ENCODE measurements at places on chromosomes 12 and 14.

GRCh38 chr12:57765003-57765697 lies 1.7 kb downstream of the CYP27B1 start:
- peak; percentile 62 for DNase-seq

DNA sequence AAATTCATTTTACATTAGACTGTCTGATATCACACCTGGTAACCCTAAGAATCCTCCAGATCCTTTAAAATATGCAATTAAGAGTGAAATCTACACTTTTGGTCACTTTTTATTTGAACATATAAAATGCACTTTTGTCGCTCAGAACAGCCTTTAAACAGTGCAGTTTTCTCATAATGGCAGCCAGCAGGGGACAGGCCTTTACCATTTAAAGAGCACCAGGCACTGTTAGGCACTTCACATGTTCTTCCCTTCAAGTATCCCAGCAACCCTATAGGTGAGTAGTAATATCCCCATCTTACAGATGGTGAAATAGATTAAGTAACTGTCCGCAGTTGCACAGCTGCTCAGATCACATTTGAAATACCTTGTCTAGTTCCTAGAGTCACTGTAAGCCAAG lies 11.3 kb upstream of the SAMD4A start:
- DNase-seq = no peak

- no peak for DNase-seq
Observed at GRCh38 chr14:55688566-55688965, 108.6 kb downstream of the KTN1 start.

DNA sequence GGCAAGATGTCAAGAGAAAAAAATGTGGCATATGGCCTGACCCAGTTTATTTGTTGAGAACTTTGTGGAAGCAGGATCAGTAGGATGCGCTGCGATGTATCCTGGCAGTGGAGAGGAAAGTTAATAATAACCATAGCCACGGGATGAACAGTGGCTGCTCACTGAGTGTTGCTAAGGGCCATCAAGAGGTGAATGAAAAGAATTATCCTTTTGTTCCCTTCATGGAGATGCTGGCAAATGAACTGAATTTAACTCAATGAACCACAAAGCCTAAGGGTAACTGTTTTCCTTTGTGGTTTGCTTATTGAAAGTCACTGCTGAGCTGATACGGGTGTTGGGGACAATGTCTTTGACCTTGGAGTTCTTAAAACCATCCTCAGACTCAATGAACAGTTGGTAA lies 476.5 kb downstream of the APAF1 start:
- DNase-seq = no peak

- DNase-seq = no peak
Observed at GRCh38 chr12:87982208-87982607, 47.0 kb downstream of the C12orf50 start.

- no peak for DNase-seq
Observed at GRCh38 chr14:30252783-30253674, 305.9 kb upstream of the G2E3 start.

GRCh38 chr12:106021516-106021915 lies 117.2 kb downstream of the NUAK1 start:
- DNase-seq = no peak

GRCh38 chr14:34369648-34370030 lies 92.4 kb downstream of the SPTSSA start:
- no peak for DNase-seq

GRCh38 chr12:92272061-92272964 lies 126.7 kb upstream of the BTG1 start:
- no peak for DNase-seq

GRCh38 chr12:123987022-123987421 lies 14.0 kb downstream of the ZNF664 start:
- DNase-seq = no peak

GRCh38 chr14:99252940-99253868 lies 18.8 kb downstream of the BCL11B start:
- DNase-seq = no peak

DNA sequence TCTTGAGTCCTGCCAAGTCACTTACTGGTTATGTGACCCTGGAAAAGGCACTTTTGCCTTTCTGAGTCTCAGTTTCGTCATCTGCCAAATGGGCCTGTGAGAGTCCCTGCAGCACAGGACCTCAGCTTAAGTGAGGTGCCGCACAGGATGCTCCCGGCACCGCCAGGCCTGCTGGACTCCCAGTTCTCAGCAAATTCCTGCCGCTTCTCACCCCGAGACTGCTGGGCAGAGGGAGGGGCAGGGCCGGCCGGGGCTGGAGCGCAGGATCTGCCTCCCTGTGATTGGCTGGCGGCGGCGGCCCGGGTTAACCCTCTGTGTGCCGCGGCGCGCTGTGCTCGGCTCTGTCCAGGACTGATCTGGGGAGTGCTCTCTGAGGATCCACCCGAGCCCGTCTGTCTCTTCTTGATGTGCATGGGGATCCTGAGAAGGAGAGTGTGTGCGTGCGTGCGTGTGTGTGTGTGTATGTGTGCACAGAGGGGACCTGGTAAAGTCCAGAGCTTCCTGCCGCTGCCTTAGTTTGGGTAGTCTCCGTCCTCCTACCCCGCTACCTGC lies 8.6 kb downstream of the SETD1B start:
- DNase-seq = no peak

GRCh38 chr14:50389668-50390441 lies 6.8 kb downstream of the CDKL1 start:
- DNase-seq = no peak

GRCh38 chr12:122023339-122024131 lies 1.9 kb downstream of the BCL7A start:
- DNase-seq = no peak

DNA sequence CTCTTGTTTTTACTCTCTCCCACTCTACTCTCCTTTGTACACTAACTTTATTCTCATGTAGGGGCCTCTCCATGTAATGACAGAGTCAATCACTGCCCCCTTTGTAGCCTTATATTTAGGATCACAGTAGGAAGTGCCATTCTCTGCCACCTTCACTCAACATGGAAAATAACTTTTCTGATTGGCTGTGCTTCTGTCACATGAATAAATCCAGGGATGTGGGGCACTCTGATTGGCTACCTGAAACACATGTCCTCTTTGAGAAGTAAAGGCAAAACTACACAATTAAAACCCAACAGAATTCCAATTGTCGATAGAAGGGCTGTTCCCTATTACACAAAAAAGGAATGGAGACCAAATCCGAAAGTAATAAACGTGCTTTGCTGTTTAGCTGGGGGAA lies at the start of gene RNASE9:
RNASE9 (minus strand) TSS at position 87 of the 400 bp plus-strand sequence.
- DNase-seq = no peak

DNA sequence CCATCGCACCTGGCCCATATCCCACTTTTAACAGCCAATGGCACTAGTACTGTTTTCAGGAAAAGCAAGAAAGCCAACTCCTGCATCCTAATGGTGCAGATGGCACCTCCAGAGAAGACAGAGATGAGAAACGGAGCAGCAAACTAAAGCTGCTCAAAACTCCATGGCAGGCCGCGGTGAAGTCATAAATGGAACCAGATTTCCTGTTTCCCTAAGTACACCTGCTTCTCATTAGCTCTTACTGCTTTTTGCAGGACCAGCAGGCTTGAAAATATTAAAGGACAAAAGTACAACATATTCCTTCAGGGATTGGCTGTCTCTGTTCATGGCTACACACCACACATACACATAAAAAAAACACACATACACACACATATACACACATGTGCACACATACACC lies 36.7 kb upstream of the LGALS3 start:
- DNase-seq = no peak

DNA sequence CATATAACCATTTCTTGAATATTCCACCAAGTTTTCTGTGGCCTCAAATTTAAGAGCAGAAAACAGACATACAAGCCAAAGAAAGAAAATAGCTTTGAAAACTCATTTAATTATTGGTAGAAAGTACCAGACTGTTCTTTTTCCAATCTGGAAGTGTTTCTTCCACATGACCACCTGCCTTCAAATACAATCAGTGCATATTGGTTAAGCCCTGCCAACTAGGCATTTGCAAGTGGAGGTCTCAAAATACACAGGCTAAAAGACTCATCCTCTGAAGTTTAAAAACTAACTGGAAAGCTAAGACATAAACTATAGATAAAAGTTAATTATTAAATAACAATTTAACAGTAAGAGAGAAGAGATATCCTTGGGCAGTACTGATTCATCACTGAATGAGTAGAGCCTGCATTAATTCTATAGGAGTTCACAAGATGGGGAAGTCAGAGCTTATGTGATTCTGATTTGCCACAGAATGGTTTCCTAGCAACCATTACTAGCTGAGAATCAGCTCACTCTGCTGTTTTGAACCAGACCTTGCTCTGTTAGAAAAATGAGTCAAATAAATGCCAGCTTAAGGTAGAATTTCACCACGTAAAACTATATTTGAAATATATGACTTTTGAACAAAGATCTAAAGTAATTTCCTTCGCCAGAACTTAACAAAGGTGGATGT lies 433.8 kb downstream of the FUT8 start:
- DNase-seq = no peak

DNA sequence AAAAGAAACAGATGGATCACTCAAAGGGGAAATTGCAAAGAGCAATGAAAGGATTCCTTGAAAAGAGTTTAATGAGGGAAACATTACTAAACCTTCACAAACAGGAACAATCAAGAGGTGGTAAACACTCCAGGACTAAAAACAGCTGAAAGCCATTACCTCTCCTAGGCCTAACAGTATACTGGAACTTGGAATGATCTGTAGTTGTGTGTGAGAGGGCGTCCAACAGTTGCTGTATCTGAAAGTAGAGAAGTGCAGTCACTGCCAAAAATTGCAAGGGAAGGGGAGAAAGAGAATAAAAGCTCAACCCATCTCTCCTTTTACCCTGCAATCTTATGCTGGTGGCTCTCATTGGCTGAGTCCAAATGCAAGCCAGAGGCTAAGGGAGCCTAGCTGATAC lies 17.0 kb upstream of the MIS18BP1 start:
- no peak for DNase-seq

DNA sequence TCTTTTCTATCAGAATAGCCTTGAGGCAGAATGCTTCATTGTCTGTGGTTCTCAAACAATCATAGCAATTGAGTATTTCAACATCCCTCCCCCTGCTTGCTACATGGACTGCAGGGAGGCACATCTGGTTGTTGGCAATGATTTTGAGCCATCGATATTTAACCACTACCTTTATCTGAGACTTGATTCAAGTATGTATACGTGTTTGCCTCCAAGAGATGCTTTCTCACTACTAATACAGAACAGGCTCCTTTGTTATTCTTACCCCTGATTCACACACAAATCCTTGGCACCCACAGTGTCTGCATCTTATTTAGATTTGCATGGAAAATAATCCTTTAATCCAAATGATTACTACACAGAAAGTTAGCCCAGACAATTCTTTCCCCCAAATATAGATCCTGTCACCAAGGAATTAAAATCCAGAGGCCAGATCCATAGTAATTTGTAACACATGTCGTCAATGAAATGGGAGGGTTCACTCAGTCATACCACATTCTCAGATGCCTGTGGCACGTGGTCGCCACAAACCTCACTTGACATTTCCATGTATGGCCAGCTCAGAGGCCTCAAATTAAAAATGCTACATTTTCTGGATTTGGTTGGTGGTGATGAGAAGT lies 199.3 kb downstream of the ITPR2 start:
- no peak for DNase-seq

DNA sequence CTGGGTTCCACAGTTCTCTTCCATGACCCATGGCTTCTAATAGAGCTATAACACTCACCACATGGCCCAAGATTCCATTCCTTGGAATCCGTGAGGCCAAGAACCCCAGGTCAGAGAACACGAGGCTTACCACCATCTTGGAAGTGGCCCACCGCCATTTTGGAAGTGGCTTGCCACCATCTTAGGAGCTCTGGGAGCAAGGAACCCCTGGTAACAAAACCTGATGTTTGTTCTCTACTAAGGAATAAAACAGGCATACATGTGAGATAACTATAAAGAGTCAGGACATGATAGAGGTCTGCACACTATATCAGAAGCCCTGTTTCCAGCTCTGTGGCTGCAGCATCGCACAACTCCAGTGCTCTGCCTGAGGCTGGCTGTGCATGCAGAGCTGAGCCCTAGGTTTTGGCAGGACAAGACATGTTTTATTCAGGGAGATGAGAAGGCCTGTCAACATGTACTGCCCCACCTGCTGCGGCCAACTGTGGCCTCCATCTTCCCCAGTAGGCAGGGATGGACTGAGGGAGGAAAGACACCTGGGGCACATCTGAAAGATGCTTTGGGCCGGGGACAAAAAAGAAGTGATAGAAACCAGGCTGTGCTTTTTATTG lies 344.9 kb downstream of the DAD1 start:
- no peak for DNase-seq

DNA sequence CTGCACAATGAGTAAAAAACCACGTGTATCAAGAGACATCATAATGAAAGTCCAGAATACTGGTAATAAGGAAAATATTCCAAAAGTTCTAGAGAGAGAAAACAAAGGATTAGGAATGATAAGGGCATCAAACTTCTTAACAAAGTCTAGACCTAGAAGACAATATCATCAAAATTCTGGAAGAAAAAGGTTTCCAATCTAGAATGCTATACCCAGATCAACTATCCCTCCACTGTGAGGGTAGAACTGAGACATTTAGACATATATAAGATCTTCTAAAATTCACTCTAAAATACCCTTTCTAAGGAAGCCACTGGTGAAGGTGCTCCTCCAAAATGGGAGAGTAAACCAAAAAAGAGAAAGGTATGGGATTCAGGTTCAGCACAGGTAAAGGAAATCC lies 2.9 kb downstream of the C1RL start:
- DNase-seq = no peak

DNA sequence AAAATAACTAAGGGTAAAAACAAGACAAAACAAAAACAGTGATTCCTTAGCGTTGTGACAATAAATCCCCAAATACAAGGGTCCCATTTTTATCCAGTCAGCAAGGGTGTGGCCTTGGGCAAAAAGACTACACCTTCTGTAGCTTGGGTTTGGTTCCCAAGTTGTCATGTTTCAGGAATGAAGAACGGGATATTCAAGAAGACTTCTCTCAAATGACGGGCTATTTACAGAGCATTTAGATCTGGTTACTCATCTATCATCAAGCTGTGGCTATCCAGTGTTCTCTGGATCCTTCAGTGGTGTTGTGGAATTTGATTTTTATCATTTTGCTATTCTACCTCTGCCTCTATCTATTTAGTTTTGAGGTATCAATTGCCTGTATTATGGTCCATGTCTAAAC lies 219.7 kb downstream of the SLC25A21 start:
- DNase-seq = no peak

DNA sequence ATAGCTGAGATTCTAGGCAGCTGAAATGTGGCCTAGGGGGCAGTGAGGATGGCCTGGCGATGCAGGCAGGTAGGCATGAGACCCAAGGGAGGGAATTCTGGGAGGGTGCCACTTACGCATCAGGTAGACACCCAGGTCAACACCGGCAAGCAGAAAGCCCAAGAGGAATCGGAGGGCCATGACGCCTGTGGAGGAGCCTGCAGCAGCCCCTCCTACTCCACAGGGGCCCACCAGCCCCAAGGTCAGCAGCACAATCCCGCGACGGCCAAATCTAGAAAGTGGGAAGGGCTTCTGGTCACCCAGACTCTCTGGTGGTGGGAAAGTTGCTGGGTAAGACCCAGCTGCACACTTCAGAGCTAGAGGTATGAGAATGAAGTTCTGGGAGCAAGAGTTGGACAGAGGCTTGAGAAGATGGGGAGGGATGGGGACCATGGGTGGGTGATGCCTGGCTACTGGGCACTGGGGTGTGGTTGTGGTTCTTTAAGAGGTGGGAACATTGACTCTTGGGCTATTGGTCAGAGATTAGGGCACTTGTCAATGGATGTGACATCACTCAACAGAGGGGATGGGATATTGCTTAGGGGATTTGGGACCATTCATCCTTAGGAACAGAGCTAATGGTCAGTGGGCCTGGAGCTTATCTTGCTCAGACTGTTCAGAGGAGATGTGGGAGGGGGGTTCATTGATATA lies 3.4 kb downstream of the SLC22A17 start:
- DNase-seq = no peak

Data from activated T-cell treated with anti-CD3 and anti-CD28 coated beads for 48 hours (primary cell).